ENCODE measurements at places on chromosomes 16 and 17.

- DNase-seq: no peak
Measured at GRCh38 chr17:39404542-39405378, 3.3 kb upstream of the FBXL20 start.

DNA sequence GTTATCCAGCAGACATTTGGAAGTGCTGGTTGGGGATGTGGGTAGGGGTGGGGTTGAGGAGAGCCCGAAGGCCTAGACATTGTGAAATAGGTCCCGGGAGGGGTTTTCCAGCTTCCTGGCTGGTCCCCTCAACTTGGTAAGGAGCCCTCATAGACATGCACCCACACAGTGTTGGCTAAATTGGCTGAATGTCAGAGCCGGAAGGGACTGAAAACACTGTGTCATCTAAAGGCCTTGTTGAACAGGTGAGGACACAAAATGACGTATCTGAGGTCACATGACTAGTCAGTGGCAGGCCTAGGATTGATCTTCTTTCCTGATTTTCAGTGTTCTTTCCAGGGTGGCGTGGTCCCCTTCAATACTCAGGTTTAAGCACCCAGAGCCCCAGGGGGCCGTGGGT, 27.6 kb downstream of the ITGB3 start:
- no peak for DNase-seq

DNA sequence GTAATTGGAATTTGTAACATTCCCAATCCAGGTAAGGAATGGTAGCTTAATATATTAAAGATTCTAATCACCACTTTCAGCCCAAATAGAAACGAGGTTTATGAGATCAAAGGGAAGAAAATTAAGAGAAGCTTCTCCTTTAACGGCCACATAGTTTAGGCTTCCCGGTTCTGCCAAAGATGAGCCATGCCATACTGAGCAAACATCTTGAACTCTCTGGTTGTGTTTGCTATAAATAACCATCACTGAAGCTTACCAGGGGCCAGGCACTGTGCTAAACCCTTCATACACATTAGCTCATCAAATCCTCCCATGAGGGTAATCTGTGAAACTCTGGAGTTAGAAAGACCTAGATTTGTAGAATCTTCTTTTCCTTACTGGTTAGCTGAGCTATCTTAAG, 2.8 kb downstream of the MYH11 start:
- DNase-seq: no peak

DNA sequence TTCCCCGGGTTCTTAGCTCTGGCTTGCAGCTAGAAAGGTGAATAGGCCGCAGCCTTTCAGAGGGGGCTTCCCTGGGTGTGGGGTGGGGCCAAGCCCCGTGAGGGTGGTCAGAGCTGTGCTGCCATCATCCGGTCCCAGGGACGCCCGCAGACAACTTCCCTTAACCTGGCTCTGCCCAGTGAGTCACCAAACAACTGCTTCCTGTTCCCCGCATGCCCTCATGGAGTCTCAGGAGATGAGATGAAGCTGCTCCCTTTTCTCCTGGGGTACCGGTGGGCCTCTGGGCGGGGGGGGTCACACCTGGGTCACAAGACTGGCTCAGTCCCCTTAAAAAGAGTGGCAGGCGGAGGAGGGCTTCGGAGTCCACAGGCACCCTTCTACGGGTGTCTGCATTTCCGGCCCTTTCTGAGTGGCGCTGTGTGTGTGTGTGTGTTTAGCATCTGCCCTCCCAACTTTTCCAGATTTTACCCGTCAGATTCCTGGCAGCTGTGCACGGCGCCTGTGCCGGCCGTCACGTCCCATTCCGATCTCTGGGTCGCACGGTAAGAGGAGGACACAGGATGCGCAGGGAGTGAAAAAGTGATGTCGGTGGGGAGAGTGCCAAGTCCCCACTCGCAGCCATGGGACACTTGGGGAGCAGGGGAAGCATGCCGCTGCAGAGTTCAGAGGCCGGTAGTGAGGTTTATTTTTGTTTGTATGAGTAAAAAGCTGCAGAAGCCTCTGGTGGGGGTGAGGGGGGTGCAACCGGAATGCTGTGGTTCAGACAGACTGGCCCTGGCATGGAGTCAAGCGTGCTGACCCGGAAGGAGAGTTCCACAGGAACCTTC, 16.8 kb downstream of the HIC1 start:
- no peak for DNase-seq

- no peak for DNase-seq
Measured at GRCh38 chr16:21267298-21267697, 10.8 kb downstream of the CRYM start.

GRCh38 chr17:57608369-57609124, 136.6 kb downstream of the CCDC182 start:
- no peak for DNase-seq

DNA sequence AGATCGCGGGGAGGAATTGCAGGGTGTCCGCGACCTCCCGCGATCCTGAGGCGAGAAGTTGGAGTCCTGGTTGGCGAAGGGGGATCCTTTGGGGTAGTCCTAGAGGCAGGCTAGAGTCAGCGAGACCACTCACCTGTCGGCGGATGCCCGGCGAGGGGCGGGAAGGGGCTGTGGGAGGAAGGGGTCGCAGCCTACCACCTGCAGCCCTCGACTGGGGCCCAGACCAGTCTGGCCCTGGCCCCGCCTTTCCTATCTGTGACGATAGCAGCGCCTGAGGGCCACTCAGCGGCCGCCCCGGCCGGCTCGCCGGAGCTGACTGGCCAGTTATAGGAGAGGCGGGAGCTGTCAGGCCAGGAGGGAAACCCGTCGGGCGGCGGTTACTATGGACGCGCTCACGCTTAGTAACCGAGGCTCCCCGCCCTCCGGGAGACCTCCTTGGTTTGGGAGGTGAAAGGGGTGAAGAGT, at the start of gene TEKT3:
Gene TEKT3 (minus strand): TSS at position 213 of the 465 bp plus-strand sequence. CDS start 10,012 bp downstream, outside the sequence.
- DNase-seq: no peak

DNA sequence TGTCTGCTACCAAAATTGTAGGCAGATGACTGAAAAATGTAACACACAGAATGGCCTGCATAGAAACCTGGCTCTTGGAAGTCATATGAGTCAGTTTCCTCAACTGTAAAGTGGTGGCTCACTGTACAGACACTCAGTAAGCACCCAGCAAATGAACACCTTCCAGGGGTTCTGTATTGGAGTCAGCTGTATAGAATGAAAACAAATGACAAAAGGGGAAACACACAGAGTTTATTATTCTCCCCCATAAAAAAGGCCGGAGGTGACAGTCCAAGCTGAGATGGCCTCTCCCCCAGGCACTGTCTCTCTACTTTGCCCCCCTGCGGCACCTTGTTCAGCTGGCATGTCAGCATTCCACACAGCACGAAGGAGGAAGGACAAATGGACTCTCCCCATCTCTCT, 6.2 kb upstream of the MEOX1 start:
- DNase-seq: no peak

DNA sequence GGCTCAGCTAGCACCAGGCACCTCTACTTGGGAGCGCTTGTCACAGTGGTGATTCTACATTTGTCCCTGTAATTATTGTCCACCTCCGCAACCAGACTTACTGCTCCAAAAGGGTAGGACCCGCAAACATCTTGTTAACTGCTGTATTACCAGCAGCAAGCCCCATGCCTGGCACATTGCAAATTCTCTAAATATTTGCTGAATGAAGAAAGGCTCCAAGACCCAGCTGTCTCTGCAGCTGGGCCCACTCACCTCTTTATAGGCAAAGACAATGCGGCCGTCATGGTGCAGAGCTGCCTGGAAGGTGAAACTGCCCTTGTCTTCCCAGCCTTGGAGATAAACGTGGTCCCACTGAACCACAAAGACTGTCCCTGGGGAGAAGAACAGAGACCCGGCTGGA, 44.3 kb downstream of the PLXDC1 start:
- DNase-seq: no peak

DNA sequence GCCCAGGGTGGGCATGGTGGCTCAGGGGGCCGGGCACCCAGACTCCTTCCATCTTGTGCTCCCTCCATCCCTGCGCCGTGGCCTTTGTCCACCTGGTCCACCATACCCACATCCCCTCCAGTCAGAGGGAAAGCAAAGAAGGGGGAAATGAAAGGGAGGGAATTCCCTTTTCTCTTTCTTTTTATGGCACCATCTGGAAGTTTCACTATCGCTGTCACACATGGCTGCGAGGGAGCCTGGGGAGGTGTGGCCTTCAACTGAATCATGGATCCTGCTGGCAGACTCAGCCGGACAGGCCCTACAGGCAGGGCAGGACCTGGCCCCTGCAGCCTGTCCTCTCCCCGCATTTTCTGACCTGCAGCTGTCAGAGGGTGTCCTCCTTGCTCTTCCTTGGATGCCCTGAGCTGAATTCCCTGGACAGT, 6.2 kb downstream of the SLC12A3 start:
- no peak for DNase-seq

DNA sequence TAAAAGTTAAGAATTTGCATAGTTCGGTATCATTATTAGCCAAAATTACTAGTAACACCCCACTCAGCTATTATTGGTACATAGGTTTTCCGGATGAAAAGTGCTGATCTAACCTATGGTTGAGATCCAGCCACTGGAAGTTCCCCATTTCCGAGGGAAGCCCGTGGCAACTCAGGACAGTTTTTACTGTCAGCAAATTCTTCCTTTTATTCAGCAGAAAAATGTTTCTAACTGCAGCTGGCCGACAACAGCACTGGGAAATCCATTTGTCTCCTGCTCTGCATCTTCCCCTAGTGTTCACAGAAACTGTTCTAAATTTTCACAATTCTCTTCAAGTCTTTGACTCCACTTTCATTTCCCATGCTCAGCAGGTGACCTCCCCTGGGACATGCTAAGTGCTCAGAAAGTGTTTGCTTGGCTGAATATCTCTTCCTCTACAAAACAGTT, 15.5 kb upstream of the MMD start:
- no peak for DNase-seq

GRCh38 chr16:31529108-31529936, 1.6 kb downstream of the AHSP start:
- no peak for DNase-seq

DNA sequence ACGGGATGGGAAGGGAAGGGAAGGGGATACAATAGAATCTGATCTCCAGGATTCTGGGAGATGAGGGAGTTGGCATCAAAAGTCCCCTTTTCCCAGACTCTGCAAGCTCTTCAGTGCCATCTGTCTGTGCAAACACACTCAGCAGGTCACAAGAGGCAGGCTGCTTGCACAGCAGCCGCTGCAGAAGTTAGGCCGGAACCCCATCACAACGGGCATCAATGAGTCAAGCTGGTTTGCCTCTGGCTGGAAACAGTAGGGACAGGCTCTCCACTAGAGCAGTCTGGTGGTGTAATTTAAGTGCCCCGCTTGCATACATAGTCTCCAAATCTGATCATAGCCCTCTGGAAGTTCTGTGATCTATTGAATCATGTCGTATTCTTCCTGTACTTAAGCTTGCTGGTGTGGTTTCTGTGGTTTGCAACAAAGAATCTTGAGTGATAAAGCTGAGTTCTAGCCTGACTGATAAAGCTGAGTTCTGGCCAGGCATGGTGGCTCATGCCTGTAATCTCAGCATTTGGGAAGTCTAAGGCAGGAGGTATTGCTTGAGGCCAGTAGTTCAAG, 33.7 kb upstream of the KDM8 start:
- DNase-seq: no peak

DNA sequence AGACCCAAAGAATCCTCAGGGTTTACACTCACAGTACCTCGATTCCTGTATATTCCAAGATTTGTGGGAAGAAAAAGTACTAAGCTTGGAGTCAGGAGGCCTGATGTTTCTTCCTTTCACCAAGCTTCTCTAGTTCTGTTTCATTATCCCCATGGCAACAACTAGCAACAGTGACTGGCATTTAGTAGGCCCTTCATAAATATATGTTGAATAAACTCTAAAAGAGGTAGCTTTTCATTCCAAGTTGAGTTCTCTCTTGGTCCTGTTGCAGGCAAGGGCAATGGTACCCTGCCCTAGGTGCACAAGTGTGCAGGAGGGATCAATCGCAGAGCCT, 527 bp upstream of the UBE2Z start:
- no peak for DNase-seq

DNA sequence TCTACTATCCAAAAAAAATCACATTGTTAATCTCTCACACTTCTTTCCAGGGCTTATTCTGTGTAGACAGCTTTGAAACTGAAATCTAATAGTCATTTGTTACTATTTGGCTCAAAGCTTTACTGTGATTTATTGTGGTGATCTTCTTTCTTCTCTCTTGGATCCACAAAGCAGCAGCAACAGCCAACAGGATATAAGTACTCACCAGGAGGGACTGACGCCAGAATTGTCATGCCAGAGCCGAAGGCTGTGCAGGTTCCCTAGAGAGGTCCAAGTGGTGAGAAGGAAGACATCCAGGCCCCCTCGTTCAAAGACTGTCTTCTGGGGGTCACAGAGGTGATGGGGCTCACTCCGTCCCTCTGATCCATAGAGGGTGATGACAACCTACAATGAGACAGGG, 33.3 kb downstream of the PKD1L3 start:
- DNase-seq: no peak

DNA sequence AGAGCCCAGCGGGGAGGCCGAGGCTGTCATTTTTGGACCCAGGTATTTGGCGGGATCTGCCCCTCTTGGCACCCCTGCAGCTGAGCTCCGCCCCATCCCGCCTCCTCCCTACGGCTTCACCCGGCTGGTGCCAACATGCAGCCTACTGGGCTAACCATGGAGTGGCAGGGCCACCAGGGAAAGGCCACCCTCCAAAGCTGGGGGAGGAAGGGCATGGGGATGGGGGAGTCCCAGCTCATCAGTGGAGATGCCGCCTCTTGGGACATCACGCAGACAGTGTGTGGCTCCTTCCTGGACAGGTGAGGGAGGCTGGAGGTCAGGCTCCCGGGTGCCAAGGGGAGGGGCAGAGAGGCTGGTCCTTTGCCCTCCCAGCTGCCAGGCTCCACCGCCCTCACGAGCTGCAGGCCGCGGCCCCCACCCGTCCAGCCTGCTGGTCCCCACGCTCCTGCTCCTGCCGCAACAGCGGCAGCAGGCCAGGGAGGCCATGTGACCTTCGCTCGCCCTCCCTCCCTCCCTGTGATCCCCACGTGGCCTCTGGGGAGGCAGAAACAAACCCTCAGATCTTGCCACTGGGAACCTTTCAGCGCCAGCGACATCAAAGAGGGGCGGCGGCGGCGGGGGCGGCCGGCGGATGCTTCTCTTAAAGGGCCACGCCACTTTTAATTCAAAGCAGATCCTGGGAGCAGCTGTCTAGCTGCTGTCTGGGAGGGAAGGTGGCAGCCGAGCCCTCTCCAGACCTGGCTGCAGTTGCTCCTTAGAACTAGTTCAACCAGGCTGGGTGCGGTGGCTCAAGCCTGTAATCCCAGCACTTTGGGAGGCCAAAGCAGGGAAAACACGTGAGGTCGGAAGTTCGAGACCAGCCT, 6.8 kb upstream of the NOTUM start:
- DNase-seq: no peak

- no peak for DNase-seq
Measured at GRCh38 chr17:36650096-36650775, 48.9 kb downstream of the MRM1 start.

DNA sequence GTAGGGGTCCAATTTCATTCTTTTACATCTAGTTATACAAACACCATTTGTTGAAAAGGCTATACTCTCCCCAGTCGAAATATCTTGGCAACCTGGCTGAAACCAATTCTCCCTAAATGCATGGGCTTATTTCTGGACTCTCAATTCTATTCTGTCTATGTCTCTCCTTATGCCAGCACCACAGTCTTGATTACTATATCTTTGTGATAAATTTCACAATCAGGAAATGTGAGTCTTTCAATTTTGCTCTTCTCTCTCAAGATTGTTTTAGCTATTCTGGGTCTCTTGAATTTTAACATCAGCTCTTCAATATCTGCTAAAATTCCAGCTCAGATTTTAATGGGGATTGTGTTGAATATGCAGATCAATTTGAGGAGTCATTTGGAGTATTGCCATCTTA, 5.9 kb upstream of the TRIM25 start:
- DNase-seq: no peak

Data from Panc1 (cell line).